ENCODE measurements at places on chromosomes 2 and 18.

DNA sequence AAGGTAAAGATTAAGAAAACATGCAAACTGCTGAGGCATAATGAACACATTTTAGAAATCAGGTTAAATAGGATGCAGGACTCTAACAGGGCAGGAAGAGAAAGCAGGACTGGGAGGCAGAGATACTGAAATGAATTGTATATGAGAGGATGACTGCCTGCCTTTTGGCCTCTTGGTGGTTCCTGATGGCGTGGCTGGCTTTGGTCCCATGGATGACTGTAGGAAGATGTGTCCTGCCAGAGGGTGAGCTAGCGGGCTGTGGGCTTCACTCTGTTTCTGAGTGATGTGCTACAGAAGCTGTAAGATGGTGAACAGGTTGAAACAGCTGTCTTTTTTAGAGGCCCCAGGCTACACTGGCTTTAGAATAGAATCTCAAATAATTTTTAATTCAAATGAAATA, 517.0 kb downstream of the SLC4A3 start:
- no peak for DNase-seq

- DNase-seq, result no peak
Observed at GRCh38 chr2:10665833-10666232, 23.9 kb downstream of the NOL10 start.

- no peak for DNase-seq
Observed at GRCh38 chr2:65061910-65062339, 5.7 kb downstream of the CEP68 start.

DNA sequence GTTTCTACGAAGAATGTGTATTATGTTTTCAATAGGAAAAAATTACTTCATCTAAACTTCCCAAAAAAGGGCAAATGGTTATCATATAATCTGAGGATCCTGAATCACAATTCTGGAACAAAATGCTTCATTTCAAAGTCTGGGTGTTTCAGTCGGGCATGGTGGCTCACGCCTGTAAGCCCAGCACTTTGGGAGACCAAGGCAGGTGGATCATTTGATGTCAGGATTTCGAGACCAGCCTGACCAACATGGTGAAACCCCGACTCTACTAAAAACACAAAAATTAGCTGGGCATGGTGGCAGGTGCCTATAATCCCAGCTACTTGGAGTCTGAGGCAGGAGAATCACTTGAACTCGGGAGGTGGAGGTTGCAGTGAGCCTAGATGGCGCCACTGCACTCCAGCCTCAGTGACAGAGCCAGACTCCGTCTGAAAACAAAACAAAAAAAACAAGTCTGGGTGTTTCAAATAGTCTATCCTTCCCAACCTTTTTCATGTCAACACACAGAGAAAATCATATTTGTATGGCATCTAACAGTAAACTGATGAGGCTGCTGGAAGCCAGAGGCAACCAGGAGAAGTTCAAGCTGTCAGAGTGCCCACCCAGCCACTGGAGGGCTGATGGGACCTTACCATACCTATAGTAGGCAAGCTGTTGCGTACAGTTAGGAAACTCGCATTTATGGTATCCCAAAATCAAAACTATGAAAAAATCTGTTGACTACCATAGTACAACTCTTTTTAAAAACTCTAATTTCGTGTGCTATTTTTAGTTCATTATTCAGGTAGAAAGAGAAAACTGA, 14.6 kb downstream of the NBAS start:
- DNase-seq, result no peak

- DNase-seq, result no peak
Observed at GRCh38 chr2:6452702-6453481, 412.8 kb downstream of the CMPK2 start.

GRCh38 chr2:219243291-219243761, 1.9 kb downstream of the GLB1L start:
- DNase-seq, result no peak

- DNase-seq, result no peak
Observed at GRCh38 chr2:50650403-50650810, 381.5 kb downstream of the NRXN1 start.

GRCh38 chr2:9228088-9228751, 21.6 kb downstream of the ASAP2 start:
- no peak for DNase-seq

GRCh38 chr2:197296835-197297234, 13.7 kb downstream of the ANKRD44 start:
- DNase-seq, result no peak

DNA sequence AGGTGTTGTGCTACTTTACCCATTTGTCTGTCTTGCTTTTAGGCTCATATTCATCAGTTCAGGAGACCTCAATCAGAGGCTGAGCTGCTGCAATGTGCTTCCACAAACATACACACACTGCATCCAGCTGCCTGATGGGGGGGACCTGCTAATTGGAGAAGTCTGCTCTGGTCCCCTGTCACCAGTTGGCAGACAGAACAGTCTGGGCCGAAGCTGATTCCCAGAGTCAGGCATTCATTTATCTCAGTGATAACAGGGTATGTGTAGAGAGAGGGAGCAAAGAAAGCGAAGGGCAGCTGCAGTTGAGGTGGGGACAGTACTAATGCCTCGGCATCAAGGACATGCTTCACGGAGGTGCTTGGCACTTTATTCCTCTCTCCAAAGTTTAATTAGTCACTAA, 584.3 kb upstream of the PIK3C3 start:
- DNase-seq, result no peak

DNA sequence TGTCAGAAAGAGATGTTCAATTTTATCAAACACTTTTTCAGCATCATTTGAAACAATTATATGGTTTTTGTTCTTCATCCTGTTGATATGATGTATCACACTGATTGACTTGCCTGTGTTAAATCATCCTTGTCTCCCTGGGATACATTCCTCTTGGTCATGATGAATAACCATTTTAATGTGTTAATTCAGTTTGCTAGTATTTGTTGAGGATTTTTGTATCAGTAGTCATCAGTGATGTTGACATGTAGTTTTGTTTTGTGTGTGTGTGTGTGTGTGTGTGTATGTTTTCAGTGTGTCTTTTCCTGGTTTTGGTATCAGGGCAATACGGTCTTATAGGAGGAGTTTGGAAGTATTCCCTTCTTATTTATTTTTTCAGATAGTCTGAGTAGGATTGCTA, 325.4 kb downstream of the ZNF804A start:
- DNase-seq, result no peak

DNA sequence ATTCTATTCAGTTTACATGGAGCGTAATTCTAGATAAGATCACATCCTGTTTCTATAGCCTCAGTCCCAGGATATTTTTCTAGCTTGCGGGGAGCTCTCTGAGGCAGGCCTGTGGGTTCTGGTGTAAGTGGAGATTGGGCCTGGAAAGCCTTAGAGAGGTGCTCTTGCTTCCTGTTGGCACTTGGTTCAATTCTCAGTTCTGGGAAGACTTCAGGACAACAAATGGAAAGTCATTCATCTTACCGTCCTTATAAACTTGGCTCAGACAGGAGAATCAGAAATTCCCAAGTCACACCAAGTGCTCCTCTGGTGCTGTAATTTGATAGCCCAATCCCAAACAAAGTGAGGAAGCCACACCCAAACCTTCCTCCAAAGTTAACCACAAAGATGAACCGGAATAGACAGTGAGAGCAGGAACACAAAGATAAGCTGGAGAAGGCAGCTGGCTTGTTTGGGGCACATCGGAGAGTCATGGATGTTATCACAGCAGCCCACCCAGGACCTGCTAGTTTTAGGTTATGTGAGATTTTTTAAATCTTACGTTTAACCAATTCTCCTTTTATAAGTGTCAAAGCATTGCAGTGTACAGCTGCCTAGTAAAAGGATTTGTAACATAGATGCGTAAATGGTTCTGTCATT, 144.3 kb upstream of the MAP3K20 start:
- no peak for DNase-seq

- no peak for DNase-seq
Observed at GRCh38 chr18:74113711-74114110, 33.9 kb downstream of the FBXO15 start.

DNA sequence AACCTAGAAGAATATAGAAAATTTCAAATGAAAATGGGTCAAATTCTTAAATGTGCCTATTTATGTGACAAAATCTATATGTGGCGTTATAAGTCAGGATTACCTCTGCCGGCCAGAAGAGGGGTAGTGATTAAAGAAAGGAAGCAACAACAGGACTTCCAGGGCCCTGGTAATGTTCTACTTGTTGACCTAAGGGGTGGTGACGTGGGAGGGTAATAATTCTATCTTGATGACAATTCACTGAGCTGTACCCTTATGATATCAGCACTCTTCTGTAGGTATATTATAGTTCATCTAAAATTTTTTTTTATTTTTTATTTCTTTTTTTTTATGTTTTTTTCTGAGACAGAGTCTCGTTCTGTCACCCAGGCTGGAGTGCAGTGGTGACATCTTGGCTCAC, 87.9 kb downstream of the STRN start:
- DNase-seq, result no peak

GRCh38 chr18:58863539-58864145, 1.0 kb upstream of the ZNF532 start:
- no peak for DNase-seq

GRCh38 chr2:36507408-36507812, 90.6 kb downstream of the FEZ2 start:
- DNase-seq, result peak; percentile 4

GRCh38 chr2:36672199-36672598, 24.3 kb upstream of the VIT start:
- DNase-seq, result no peak

GRCh38 chr18:37508207-37508606, 57.4 kb downstream of the CELF4 start:
- DNase-seq, result no peak

GRCh38 chr2:127382831-127383230, 4.9 kb downstream of the MAP3K2 start:
- DNase-seq, result no peak

- DNase-seq, result no peak
Observed at GRCh38 chr2:128745946-128746345, 427.3 kb upstream of the HS6ST1 start.

- no peak for DNase-seq
Observed at GRCh38 chr2:158996378-158996993, 28.0 kb downstream of the TANC1 start.

- no peak for DNase-seq
Observed at GRCh38 chr2:155169317-155169716, 470.8 kb downstream of the KCNJ3 start.

GRCh38 chr18:75276818-75277609, 66.4 kb downstream of the TSHZ1 start:
- DNase-seq, result no peak

- no peak for DNase-seq
Observed at GRCh38 chr2:43186679-43187374, 39.6 kb downstream of the ZFP36L2 start.

DNA sequence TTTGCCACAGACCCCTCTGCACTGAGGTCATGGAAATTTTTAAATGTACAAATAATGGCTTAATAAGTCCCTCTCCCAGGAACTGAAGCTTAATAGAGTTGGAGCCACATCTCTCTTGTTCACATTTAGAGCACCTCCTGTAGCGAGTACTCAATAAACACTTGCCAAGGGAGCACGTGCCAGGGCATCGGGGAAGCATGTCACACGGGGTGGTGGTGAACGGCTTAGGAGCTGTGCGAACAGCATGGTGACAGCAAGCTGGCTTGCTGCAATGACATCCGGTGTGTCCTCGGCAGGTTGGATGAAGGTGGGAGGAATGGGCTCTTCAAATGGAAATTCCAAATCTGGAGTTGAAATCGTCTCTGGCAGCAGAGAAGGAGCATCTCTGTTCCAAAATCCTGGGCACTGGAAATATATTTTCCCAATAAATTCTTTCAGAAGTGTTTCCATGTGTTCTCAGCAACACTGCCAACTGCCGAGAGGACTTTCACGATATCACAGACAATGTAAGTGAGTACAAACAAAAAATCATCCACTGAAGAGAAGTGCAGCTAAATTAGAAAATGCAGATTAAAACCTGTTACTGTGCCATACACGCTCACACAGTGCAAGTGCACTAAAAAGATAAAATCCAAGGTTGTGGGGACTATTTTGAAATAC, 74.1 kb downstream of the GALR1 start:
- no peak for DNase-seq

DNA sequence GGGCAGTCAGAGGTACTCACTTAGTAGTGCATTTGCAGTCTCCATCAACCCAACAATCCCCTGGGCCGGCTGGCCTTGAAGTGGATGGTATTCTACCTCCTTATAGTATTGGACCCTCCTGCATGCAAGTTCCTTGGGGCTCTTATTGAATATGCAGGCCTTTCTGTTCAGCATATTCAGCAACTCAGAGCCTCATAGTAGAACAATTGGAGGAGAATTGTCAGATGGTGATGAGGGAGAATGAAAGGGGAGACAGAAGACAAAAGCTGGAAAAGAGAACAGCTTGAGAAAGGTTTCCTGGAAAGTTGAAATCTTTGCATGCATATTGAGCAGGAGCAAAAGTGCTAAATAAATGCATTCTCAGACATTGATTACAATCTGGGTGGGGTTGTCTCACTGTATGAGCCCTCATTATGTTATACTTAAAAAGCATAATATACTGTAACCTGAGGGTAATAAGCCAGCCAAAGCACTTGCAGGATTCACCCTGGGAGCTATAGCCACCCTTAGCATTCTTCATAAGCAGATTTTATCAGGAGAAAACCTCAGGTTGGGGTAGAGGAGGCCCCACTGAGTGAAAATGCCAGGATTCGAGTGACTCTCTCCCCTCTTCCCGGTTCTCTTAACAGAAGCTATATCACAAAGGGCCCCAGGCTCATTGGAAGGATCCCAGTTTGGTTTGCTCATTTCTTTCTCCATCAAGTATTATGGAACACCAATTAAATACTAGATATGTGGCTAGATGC, 178.1 kb downstream of the MSH2 start:
- no peak for DNase-seq

DNA sequence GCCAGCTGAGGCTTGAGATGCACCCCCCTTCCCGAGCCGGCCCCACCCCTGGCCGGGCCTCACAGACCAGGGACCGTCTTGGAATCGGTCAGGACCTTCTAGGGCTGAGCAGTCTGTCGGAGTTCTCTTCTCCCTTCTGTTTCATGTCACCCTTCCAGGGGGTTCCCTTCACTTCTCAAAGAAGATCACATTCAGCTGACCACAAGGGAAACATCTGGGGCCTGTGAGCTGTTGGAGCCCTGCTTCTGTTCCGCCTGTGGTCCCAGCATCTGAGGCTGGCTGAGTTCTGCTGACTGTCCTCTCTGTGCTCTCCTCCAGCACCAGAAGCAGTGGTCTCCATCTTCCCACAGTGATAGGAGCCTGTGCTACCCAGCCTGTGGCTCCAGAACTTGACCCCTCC, 106.5 kb downstream of the SEPTIN10 start:
- no peak for DNase-seq

Data from stimulated activated CD8-positive, alpha-beta memory T cell treated with anti-CD3 and anti-CD28 coated beads, Interleukin-4, amount 100 ng/mL, for 24 hours (primary cell).